ENCODE measurements at places on chromosomes 16 and 17. TPM values are rescaled to one million over a fixed set of nuclear protein-coding genes. Genes with fewer than 3 reads are reported as not detected.

ASGR1 gene
- total RNA-seq = 0.07 TPM

TMEM114 gene
- not detected for total RNA-seq

CIBAR2 gene
- total RNA-seq = not detected

BCAR1 gene
- total RNA-seq = 30.1 TPM

ZNF469 gene
- total RNA-seq = under 0.01 TPM

RHBDF1 gene
- 30.7 TPM for total RNA-seq

XYLT1 gene
- total RNA-seq = 2.4 TPM

AANAT gene
- total RNA-seq = not detected

NPIPB13 gene
- under 0.01 TPM for total RNA-seq

KLHL10 gene
- total RNA-seq = not detected

ANKRD40CL gene
- total RNA-seq = not detected

ODAD4 gene
- total RNA-seq = under 0.01 TPM

CCL7 gene
- not detected for total RNA-seq

CBX1 gene
- 41.9 TPM for total RNA-seq

DPEP2 gene
- not detected for total RNA-seq

PLA2G10 gene
- total RNA-seq = 0.34 TPM

C1QTNF1 gene
- total RNA-seq = 3.4 TPM

SLC6A2 gene
- total RNA-seq = 1.0 TPM

CDH15 gene
- total RNA-seq = 0.34 TPM

All from nasal cavity respiratory epithelium epithelial cell of viscerocranial mucosa (primary cell).